ENCODE measurements at places on chromosomes 1 and 21.

GRCh38 chr1:94859174-94859573, 39.0 kb downstream of the SLC44A3 start:
- DNase-seq: no peak

DNA sequence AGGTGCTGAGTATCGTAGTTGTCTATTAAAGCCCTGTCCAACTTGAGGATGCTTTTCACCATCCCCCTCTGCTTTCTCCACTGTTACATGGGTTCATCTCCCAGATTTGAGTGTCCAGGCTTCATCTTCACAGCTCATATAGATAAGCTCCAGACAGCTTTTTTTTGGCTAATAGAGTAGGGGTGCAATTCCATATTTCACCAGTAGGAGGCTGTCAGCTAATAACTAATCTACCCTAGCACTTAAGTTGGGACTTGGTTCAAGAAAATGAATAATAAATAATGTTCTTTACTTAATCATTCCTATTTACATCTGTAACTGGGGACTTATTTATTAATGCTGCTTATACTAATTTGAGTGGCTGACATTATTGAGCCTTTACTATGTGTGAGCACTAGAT, 124.5 kb downstream of the IGSF21 start:
- no peak for DNase-seq

DNA sequence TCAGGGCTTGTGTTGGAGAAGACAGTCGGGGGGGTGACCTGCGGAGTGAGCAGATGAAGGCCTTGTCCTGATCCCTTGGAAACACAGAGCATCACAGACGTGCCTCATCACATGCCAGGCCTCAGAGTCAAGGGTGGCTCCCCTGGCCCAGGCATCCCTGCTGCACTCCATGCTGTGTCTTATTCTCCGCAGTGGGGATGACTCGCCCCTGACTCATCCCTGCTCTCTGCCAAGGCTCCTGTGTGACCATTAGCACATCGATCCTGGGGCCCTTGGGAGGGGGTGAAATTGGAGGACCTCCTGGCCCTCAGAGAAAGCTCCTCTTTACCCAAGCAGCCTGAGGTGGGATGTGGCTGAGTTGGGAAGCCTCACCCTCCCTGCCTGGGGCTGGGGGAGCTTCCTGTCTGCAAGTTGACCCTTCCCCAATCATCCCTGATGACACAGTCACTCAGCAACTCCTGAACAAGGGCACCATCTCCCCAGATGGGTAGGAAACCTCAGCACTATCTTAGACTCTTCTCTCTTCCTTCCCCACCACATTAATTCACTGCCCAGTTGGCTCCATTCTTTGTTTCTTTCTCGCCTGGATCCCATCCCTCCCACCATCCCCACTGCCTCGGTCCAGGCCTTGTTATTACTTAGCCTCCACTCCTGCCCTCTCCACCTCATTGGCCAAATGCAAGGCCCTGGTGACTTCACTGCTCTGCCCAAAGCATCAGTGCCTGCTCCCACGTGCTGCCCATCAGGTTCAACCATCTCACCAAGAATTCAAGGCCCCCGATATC, 74.6 kb downstream of the CAMK2N1 start:
- no peak for DNase-seq

- DNase-seq: no peak
Observed at GRCh38 chr1:14297356-14297755, 301.1 kb upstream of the KAZN start.

- no peak for DNase-seq
Observed at GRCh38 chr1:31502926-31503511, 73.3 kb upstream of the TINAGL1 start.

GRCh38 chr1:9153152-9153551, 24.2 kb upstream of the GPR157 start:
- no peak for DNase-seq

DNA sequence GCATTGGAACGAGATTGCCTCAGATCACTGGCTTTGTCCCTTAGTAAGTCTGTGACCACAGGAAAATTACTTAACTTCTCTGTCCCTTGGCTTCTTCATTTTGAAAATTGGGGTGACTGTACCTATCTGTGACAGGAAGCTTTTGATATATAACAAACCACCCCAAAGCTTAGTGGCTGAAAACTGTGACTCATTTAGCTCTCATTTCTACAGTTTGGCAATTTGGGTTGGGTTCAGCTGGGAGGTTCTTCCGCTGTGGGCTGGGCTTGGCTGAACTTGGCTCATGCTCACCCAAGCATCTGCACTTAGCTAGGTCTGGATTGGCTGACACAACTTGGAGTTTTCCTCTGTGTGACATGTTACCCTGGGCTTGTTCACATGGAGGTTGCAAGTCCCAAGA, 14.0 kb downstream of the C1orf94 start:
- DNase-seq: no peak

DNA sequence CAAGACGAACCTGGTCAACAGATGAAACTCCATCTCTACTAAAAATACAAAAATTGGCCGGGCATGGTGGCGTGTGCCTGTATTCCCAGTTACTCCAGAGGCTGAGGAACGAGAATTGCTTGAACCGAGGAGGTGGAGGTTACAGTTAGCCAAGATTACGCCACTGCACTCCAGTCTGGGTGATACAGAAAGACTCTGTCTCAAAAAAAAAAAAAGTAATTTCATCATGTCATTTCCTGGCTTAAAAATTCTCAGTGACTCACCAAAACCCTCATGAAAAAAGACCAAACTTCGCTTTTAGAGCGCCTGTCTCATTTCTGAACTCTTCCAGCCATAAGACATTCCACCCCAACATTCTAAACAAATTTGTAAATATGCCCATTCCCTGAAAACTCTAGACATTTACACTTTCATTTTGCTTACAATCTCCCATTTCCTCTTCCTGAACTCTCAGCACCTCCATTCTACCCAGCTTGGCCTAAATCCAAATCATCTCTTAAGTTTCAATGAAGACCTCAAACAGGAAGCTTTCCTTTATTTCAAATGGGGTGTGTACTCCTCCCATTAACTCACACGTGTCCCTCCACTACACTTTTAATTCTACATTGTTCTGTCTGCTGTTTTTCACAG, 50.5 kb upstream of the PRRC2C start:
- peak; percentile 88 for DNase-seq

- no peak for DNase-seq
Observed at GRCh38 chr1:175737451-175737850, 5.9 kb downstream of the TNR start.

GRCh38 chr1:116460261-116460660, 87.2 kb downstream of the ATP1A1 start:
- no peak for DNase-seq

- DNase-seq: peak; percentile 64
Observed at GRCh38 chr1:27931759-27932158, 3.0 kb upstream of the SMPDL3B start.

DNA sequence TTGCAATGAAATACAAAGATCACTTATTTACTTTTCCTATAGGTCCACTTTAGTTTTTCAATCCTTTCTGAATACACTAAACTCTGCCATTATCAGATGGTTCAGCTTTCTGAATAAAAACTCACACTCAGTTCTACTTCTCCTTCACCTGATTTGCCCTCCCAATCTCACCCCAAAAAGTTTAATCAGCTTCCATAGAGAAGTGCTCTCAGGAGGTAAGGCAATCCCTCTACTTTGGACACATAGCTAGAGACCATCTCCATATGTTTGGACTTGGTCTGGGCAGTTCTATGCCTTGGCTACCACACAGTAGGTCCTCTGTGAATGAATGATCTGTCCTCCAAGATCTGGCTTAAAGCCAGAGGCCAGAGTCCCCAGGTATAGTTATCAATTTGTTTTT, 40.9 kb downstream of the PTPN14 start:
- no peak for DNase-seq

DNA sequence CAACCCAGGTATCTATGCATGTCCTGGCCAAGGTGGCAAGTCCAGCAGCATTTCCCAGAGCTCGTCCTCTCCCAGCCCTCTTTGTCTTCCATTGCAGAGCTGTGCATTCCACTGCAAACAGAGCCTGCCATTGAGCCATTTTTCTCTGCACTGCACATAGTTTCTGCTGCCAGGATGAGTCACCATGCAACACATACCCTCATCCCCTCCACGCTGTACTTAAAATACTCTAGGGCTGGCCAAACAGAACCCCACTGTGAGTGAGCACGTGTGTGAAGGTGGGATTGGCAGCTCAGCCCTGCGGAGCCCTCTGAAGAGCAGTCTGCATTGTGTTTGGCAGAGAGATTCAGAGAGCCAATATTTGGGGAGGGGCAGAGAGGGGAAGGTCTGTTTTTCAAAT, 3.9 kb upstream of the ATP1B1 start:
- peak; percentile 29 for DNase-seq

- DNase-seq: no peak
Observed at GRCh38 chr1:204036882-204037655, 35.8 kb upstream of the SOX13 start.

DNA sequence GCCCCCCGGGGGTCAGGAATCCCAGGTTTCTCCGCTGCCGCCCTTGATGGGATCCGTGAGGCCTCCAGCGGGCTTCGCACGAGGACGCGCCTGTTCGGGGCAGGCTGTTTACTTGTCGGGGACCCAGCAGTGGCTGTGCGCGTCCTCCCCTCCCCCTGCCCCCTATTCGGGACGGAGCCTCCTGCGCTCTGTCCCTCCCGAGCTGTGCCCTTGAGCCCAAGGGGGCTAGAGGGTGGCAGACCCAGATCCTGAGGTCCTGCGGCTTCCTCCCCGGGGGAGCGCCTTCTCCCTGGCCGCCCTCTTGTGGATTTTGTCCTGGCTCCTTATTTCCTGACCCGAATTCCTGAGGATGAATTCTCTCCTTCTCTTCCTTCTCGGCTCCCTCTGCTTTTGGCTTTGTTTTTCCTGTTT, 38.4 kb downstream of the PIK3CD start:
- no peak for DNase-seq

DNA sequence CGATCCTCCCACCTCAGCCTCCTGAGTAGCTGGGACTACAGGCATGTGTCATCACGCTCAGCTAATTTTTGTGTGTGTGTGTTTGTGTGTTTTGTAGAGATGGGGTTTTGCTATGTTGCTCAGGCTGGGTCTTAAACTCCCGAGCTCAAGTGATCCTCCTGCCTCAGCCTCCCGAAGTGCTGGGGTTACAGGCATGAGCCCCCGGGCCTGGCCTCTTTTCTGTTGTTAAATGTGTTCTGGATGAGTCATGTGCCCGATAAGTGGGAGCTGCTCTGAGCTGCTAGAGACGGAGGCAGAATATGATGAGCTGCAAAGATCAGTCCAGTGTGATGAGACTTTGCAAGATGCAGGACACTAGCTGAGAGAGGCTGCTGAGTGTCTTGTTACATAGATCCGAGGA, 75.5 kb downstream of the VPS13D start:
- no peak for DNase-seq

- DNase-seq: no peak
Observed at GRCh38 chr1:19577036-19577435, 67.1 kb upstream of the NBL1 start.

DNA sequence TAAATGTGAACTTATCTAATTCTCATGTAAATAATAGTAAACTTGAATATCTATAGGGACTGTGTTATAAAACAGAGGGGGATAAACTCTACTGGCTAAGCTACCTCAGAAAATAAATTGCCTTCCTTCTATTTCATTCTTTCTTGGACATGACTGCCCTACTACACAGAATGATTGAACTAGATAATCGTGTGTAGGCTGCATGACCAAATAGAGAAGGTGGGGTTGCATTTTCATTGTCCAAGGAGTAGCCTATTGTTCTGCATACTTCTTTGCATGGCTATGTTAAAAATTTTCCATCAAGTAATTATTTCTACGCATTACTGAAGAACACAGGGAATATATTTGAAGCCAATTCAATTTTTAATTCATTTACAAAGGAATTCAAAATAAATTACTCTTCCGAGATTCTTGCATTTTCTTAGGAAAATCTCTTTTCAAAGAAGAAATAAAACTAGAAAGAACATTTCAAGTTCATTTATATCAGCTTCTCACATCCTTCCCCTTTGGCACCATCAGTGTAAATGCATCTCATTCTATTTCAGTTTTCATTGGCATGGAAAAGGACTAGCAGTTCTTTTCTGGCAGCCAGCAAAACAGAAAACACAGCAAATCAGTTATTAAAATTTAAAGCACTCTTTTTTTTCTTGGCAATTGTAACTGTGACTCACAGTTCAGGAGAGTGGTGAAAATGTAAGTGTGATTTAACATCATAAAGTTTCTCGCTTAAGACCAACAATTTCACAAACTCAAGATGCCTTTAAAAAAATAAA, 714.7 kb downstream of the NCAM2 start:
- no peak for DNase-seq

GRCh38 chr1:93196591-93196990, 16.1 kb downstream of the CCDC18 start:
- no peak for DNase-seq

DNA sequence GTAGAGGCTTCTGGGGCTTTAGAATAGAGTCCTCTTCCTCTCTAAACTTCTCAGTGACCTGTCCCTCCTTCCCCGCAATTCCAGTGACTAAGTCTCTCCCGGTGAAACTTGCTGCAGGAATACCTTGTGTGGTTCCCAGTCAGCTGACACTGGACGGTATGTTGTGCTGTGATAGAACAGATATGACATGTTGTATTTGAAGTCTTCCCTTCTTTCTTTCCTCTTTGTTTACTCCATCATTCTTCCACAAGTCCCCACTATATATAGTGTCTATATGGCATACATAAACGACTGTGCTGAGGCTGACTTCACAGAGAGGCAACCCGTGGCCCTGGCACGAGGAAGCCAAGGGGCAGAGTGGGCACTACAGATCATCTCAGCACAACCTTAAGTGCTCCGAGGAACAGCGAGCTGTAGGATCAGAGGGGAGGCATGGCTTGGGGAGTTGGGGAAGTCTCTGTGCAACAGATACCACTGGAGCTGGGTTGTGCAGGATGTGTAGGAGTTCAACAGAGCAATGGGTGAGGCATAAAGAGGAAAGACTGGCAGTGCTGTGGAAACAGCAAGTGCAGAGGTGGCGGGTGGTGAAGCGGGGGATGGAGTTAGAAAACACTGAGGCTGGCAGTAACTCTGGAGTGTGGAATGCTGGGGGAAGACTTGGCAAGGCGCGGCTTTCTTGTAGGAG, 237.8 kb downstream of the TRABD2B start:
- no peak for DNase-seq

- DNase-seq: no peak
Observed at GRCh38 chr21:25370311-25370744, 237.0 kb downstream of the MRPL39 start.

- DNase-seq: no peak
Observed at GRCh38 chr1:214550857-214551435, 456 bp downstream of the PTPN14 start.

- peak; percentile 13 for DNase-seq
Observed at GRCh38 chr1:166730299-166730888, 108.9 kb upstream of the POGK start.

- no peak for DNase-seq
Observed at GRCh38 chr1:153976819-153977249, 640 bp downstream of the JTB start.

- DNase-seq: no peak
Observed at GRCh38 chr21:45588871-45589491, 46.7 kb upstream of the SLC19A1 start.

- DNase-seq: no peak
Observed at GRCh38 chr21:31945546-31945945, 72.7 kb downstream of the HUNK start.

GRCh38 chr1:94721240-94721639, 98.9 kb upstream of the SLC44A3 start:
- DNase-seq: peak; percentile 98
